ENCODE measurements at places on chromosomes 2 and 18. TPM values are rescaled to one million over a fixed set of nuclear protein-coding genes. Genes with fewer than 3 reads are reported as not detected.
A peak's percentile ranks its signal among the peaks of the same experiment; 100 is the strongest.

Gene ARHGAP25
- 126 TPM for total RNA-seq

- H3K36me3 ChIP-seq, result no peaks in the 10 kb centered on the region
- H3K4me3 ChIP-seq, result peak overlapping the region; percentile 95
- H3K4me1 ChIP-seq, result peaks cover 22% of the 10 kb centered on the region
- no peak overlapping the region for H3K27ac ChIP-seq
- no peak for DNase-seq
These were observed 1.2 kb upstream of the SRBD1 start for GRCh38 chr2:45612285-45612684.

GRCh38 chr2:210099940-210100339, 71.3 kb downstream of the KANSL1L start:
- no peak overlapping the region for H3K4me3 ChIP-seq
- no peaks in the 10 kb centered on the region for H3K27me3 ChIP-seq
- H3K36me3 ChIP-seq, result peaks cover 3% of the 10 kb centered on the region
- no peak overlapping the region for H3K27ac ChIP-seq

DNA sequence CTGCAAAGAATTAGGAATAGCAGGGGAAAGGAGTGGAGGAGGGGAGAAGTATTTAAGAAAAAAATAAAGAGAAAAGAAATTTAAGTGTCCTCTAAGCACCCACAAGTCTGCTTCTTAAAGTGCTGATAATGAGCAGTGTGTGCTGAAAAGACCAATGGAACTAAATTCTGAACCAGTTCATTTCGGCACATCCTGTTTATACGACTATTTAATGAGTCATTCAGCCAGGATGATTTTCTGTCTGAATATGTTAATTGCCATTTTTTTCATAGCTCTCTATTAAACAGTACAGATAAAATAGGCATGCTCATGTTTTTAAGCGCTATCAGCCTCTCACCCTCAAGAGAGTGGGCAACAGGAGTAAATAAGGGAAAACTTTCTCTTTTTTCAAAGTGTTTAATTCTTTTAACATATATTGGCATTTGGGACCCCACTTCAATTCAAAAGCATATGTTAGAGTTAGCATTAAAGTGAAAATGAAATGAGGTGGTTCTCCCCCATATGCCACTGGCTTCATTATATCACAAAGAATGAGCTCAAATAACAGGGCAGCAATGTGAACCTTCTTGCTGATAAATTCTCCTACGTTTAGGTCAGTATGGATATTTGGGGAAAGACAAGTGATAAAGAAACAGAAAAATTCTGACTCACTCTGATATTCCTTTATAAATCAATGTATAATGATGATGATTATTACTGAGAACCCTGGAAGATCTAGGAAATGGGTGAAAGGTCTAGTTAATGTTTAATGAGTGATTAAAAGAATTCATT, 87.5 kb downstream of the TCF4 start:
- no peak for DNase-seq
- no peak overlapping the region for H3K4me3 ChIP-seq
- peaks cover 3% of the 10 kb centered on the region for H3K27me3 ChIP-seq
- H3K36me3 ChIP-seq, result no peaks in the 10 kb centered on the region

GRCh38 chr2:109313343-109313742, 184.3 kb downstream of the SH3RF3 start:
- no peaks in the 10 kb centered on the region for H3K36me3 ChIP-seq
- no peak overlapping the region for H3K4me3 ChIP-seq
- no peaks in the 10 kb centered on the region for H3K4me1 ChIP-seq
- H3K27me3 ChIP-seq, result peaks cover 27% of the 10 kb centered on the region
- H3K27ac ChIP-seq, result no peak overlapping the region
